ENCODE measurements at places on chromosomes 5 and 9. TPM values are rescaled to one million over a fixed set of nuclear protein-coding genes. Genes with fewer than 3 reads are reported as not detected.

TMEM252 gene
- total RNA-seq = not detected

SETD9 gene
- 6.1 TPM for total RNA-seq

FOXD4L5 gene
- not detected for total RNA-seq

KDM3B gene
- 34.9 TPM for total RNA-seq

FNBP1 gene
- total RNA-seq = 12.4 TPM

RUSC2 gene
- 32.1 TPM for total RNA-seq

PCA3 gene
- total RNA-seq = not detected

SLC6A19 gene
- total RNA-seq = 0.08 TPM

UGT3A1 gene
- total RNA-seq = not detected

NRARP gene
- 4.4 TPM for total RNA-seq

INSL6 gene
- total RNA-seq = not detected

CTSV gene
- 13.4 TPM for total RNA-seq

PHF24 gene
- 0.08 TPM for total RNA-seq

NR4A3 gene
- total RNA-seq = 3.2 TPM

SLC35D2 gene
- total RNA-seq = 20.4 TPM

SQSTM1 gene
- total RNA-seq = 870 TPM

BTNL3 gene
- not detected for total RNA-seq

SPINK7 gene
- not detected for total RNA-seq

C9orf152 gene
- total RNA-seq = 0.05 TPM

C5orf52 gene
- total RNA-seq = not detected

POU4F3 gene
- total RNA-seq = 0.10 TPM

ORM2 gene
- total RNA-seq = not detected

ANKRD33B gene
- 10.9 TPM for total RNA-seq

KCNN2 gene
- 0.17 TPM for total RNA-seq

BSPRY gene
- not detected for total RNA-seq

MEF2C gene
- not detected for total RNA-seq

WNT8A gene
- not detected for total RNA-seq

MLLT3 gene
- 14.9 TPM for total RNA-seq

NPR3 gene
- 20.7 TPM for total RNA-seq

FOXE1 gene
- 4.0 TPM for total RNA-seq

FAM163B gene
- total RNA-seq = not detected

ADAMTS13 gene
- 0.51 TPM for total RNA-seq

DIRAS2 gene
- not detected for total RNA-seq

PLAC8L1 gene
- 0.26 TPM for total RNA-seq

MRPS27 gene
- 53.3 TPM for total RNA-seq

TSSK1B gene
- total RNA-seq = not detected

Measured in A549 treated with GW870086 at 1 μM for 4 hours (cell line).